A549 treated with CORT108297 at 1 μM for 4 hours (cell line): ENCODE measurements at places on chromosomes 2 and 18. TPM values are rescaled to one million over a fixed set of nuclear protein-coding genes. Genes with fewer than 3 reads are reported as not detected.

The TIGD1 gene
- total RNA-seq: 4.5 to 5.3 TPM (median 5.0 TPM) in 5 replicates

The CYBRD1 gene
- 28.8 to 37.7 TPM (median 33.5 TPM) in 5 replicates for total RNA-seq

The AAK1 gene
- 11.4 to 17.7 TPM (median 14.7 TPM) in 5 replicates for total RNA-seq

The CAPN13 gene
- total RNA-seq: 0.03 to 0.15 TPM (median 0.05 TPM) in 4 of 5 replicates, not detected in the other

The NAT8 gene
- not detected in 5 replicates for total RNA-seq

The SFTPB gene
- 0.10 to 0.24 TPM (median 0.13 TPM) in 5 replicates for total RNA-seq

The NT5DC4 gene
- total RNA-seq: 0.06 TPM in 1 of 5 replicates, not detected in the others

The BIN1 gene
- total RNA-seq: 28.2 to 30.9 TPM (median 30.2 TPM) in 5 replicates

The ALPP gene
- total RNA-seq: 0.59 to 0.81 TPM (median 0.74 TPM) in 5 replicates

The NPPC gene
- 0.20 to 0.29 TPM (median 0.23 TPM) in 4 of 5 replicates, not detected in the other for total RNA-seq

The ANKRD30BL gene
- total RNA-seq: not detected in 5 replicates

The TRPM8 gene
- 0.05 to 0.47 TPM (median 0.42 TPM) in 5 replicates for total RNA-seq

The SUCLG1 gene
- 90.5 to 93.1 TPM (median 92.7 TPM) in 5 replicates for total RNA-seq

The CCDC85A gene
- 0.08 to 0.20 TPM (median 0.16 TPM) in 5 replicates for total RNA-seq

The PARD3B gene
- total RNA-seq: 0.77 to 1.1 TPM (median 0.93 TPM) in 5 replicates

The DSG2 gene
- total RNA-seq: 42.8 to 70.7 TPM (median 58.8 TPM) in 5 replicates

The POTEE gene
- total RNA-seq: 0.03 to 0.07 TPM (median 0.06 TPM) in 5 replicates

The FAM237A gene
- not detected in 5 replicates for total RNA-seq

The REG1B gene
- total RNA-seq: not detected in 5 replicates

The RASGRP3 gene
- total RNA-seq: 0.73 to 1.1 TPM (median 0.98 TPM) in 5 replicates

The TCF23 gene
- total RNA-seq: not detected in 5 replicates
